ENCODE measurements at places on chromosomes 4 and X.

DNA sequence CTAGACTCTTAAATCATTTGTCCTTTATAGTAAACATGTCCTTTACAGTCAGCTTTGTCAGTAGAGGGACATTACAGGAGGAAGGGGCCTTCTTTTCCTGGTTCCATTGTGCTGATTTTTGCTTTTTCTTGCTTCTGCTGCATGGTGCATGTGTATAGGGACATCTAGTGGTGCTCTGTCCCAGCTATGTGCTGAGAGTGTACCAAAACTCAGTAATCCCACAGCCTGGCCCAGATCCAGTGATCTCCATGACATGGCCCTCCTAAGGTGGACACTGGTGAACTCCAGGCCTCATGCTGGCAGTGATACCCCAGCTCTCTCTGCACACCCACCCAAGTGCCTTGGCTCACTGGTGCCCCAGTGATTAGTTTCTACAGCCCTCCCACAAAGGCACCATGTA lies 45.2 kb downstream of the MAGEB17 start:
- peak; percentile 40 for DNase-seq

DNA sequence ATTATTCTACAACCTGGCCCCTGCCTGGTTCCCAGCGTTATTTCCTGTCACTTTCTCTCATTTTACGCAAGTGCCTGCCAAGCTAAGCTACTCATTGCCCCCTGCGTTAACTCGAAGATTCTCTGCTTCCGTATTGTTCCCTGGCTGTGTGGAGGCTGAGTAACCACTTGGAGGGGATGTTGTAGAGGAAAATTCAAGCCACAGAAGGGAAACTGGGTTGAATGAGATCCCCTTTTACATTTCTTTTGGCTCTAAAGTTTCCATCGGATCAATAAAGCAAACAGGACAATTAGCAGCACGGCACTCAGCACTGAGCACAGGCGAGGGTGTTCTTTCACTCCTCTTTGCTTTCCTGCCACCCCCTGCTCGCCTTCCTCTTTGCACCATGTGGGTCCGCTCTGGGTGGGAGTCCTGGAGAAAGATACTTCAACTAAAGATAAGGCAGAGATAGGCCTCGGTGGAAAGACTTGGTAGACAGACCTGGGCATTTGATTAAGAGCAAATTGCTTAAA lies 4.2 kb upstream of the TMSB4X start:
- peak; percentile 80 for DNase-seq

DNA sequence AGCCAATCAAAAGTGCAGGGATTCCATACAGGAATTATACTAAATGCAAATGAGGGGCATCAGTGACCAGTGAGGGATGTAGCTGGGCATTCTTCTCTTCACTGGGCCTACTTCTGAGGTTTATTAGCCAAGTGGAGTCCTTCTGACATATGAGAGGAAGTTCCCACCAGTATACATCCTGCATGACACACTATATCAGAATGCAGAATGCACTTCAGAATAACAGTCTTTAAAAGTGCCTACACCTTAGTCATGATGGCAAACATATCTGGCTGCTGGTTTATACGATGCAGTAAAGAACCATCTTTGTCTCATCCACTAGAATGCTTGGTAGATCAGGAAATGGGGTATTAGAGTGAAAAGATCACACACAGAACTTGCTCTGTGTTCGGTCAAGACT lies 180.3 kb upstream of the PPARGC1A start:
- DNase-seq: no peak

GRCh38 chr4:171288816-171289432 lies 524.3 kb upstream of the GALNTL6 start:
- DNase-seq: no peak

DNA sequence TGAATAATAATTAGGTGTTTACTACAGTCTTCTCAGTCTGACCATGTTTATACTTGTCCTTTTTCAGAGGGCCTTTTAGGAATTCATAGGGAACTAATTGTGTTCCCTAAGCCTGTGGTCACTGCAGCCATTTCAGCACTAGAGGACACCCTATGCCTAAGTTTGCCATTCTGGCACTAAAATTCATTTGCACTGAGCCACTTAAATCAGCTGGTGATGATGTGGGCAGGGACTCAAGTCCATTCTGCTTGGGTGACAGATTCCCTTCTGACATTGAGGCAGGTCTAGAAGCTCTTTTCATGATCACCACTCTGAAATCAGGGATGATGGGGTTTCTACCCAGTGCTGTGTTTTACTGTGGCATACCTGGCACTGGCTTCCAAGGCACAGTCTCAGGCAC lies 1178.9 kb upstream of the DIAPH2 start:
- DNase-seq: no peak

DNA sequence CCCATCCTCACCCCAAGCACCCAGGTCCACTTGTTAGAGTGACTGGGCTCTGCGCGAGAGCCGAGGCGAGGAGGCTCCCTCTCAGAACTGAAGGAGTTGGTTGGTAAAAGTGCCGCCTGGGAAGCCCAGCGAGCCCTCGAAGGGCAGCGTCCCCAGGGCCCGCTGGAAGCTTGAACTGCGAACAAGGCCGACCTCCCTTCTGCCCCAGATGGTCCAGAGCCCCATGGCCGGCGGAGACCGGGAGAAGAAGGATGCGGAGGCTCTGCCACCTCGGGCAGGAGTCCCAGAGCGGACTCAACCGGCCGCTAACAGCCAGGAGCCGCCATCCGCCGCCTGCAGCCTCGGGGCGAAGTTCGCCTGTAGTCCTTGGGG lies 116.3 kb upstream of the TEX13C start:
- no peak for DNase-seq

DNA sequence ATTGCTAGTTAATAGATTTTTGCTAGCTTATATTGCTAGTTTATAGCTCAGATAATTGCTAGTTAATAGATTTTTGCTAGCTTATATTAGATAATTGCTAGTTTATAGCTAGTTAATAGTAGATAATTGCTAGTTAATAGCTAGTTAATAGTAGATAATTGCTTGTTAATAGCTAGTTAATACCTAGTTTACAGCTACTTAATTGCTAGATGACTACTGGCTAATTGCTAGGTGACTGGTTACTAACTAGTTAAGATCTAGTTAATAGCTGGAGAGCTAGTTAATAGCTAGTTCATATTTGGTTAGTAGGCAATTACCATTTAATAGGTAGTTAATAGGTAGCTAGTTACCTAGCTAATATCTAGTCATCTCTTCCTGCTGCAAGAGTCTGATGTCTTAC lies 633.8 kb upstream of the CT83 start:
- DNase-seq: no peak

DNA sequence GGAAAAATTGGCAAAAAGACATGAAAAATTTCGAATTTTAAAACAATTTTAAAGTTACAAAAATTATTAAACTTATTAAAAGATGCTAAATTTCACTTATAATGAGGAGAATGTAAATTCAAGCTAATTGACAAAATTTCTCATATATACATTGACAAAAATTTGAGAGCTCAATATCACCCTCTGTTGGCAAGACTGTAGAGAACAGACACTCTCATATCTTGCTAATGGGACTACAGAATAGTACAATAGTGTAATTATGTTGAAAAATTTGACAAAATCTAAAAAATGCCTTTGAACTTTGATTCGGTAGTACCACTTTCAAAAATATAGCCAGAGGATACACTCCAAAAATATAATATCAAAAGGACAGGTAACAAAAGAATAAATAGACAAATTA lies 29.8 kb downstream of the DCAF8L2 start:
- peak; percentile 55 for DNase-seq

- no peak for DNase-seq
Observed at GRCh38 chr4:58809948-58810347, 1699.8 kb upstream of the IGFBP7 start.

GRCh38 chrX:63809173-63809572 lies 24.2 kb upstream of the ARHGEF9 start:
- DNase-seq: no peak

- DNase-seq: no peak
Observed at GRCh38 chr4:14726877-14727361, 275.4 kb upstream of the CPEB2 start.

GRCh38 chrX:120457766-120458180 lies 11.3 kb downstream of the LAMP2 start:
- DNase-seq: no peak

GRCh38 chr4:110484029-110484428 lies 8.1 kb downstream of the ENPEP start:
- no peak for DNase-seq

DNA sequence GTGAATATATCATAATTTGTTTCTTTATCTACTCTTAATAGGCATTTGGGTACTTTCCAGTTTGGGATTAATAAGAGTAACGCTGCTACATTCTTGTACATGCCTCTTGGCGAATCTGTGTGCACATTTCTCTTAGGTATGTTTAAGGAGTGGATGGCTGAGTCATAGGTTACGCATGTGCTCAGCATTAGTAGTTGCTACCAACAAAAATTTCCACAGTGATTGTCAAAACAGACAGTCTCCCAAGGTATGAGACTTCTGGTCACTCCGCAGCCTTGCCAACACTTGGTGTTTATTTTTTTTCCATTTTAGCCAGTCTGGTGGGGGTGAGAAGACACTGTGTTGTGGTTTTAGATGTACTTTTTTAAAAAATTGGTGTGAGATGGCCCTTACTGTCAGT lies 44.6 kb downstream of the FGFBP1 start:
- peak; percentile 8 for DNase-seq

DNA sequence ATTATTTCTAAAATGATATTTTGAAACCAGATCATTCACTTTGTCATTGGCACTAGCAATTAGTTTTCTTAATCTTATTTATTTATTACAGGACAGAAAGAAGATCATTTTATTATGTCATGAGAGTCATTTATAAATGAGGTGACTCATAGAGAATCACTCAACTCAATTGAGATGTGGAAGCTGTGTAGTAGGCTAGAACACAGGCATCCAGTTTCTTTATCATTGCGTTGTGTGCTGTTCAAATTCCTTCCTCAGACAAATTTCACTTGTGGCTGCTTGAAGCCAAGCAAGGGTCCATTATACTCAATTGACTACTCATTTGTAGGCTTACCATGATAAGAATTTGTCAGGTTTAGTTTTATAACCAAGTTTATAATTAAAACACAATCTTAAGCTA lies 87.6 kb downstream of the MRPL1 start:
- DNase-seq: no peak

DNA sequence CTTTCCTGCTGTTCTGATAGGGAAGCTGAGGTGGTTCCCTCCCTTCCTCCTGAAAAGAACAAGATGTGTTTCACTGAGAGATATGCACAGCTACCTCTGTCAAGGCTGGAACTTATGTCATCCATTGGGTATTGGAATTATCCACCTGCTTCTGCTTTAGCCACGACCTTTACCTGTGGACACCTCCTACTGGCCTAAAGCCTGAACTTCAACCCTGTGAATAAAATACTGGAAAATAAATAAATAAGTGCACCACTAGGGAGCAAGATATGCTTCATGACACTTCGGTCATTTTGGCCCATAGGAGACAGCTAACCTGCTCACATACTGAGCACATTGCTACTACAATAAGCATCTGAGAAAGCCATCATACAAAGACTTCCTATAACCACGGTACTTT lies 419.9 kb upstream of the NWD2 start:
- no peak for DNase-seq

GRCh38 chrX:117973110-117973807 lies 143.4 kb downstream of the KLHL13 start:
- no peak for DNase-seq

DNA sequence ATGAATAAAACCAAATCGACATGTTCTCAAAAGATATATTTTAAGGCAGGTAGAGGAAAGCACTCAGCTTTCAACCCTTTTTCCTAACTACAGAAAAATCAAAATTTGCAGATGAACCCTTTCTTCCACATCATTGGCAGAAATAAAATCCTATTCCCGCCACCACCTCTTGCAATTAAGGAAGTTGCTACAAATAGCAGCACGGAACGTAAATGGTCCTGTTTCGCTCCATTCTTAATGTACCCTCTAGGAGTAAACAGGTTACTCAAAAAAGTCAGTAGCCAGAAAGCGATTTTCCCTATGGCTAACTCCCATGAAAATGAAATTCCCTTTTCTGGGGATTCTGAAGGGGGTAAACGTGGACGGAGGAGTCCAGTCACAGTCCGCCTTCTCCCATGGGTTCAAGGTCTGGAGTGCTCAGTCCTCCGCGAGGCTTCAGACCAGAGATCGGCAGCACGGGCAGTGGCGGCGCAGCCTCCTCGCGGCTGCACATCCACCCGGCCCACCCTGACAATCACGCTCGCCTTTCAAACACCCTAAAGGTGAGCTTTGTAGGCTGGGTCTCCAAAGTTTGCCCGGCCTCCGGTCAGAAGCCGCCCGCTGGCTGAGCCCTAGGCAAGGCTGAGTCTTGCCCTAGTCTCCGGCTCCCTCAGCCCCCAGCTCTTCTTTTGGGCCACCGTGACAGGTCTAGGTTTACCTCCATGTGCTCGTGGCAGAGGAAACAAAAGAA lies 1.8 kb downstream of the ATP11C start:
- peak; percentile 44 for DNase-seq

GRCh38 chr4:3475041-3475712 lies 12.1 kb downstream of the DOK7 start:
- DNase-seq: no peak

DNA sequence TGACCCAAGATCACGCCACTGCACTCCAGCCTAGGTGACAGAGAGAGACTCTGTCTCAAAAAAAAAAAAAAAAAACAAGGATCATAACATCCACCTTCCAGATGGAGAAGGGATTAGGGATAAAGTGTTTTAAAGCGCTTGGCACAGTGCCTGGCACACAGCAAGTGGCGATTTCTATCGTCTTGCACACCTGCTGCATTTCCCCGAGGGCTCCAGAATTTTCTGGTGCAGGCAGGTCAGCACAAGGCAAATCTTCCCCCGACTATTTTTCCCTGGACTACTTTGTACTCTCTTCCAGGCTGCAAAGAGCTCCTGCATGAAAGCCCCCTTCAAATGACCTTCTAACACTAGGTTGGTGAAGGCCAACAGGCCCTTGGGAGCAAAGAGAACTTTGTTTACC lies 57.3 kb downstream of the APBB2 start:
- DNase-seq: no peak

GRCh38 chr4:26228883-26229282 lies 91.9 kb upstream of the RBPJ start:
- no peak for DNase-seq

DNA sequence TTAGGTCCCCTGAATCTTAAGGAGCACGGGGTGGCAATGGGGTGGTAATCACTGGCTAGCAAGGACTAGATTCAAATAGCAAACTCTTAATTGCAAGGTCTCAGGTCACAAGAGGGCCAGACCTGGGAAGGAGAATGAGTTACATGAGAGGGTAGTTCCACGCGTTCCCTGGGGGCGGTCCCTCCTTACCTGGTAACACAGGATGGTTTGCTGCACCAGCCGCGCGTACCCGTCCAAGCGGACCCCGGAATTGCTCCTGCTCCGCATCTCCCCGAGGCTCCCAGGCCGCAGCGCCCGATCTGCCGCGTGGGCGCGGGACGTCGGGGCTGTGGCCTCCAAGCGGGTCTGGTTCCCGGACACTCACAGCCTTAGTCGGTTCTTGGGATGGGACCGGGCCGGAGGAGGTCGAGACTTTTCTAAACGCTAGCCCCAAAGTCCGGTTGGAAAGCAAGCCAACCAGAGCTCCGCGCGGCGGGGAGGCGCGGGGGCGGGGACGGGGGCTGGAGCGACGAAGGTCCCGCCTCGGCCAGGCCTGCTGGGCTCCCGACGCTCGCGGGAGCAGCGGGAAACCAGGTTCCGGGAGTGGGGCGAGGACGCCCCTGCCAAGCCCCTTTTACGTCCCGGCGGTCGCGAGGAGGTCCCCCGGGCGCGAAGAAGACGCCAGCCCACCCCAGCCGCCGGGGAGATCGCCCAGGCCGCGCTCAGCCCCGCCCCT lies at the start of gene PHKA2:
Gene PHKA2, minus strand, starts transcription at position 449 of the 715 bp plus-strand sequence. Its CDS starts 182 bp downstream, at position 267.
- peak; percentile 60 for DNase-seq
